SJCRH30 (cell line): ENCODE measurements at places on chromosomes 7 and 10. TPM values are rescaled to one million over a fixed set of nuclear protein-coding genes. Genes with fewer than 3 reads are reported as not detected.

Gene PRLHR
- not detected in 2 replicates for total RNA-seq

Gene CYP2C8
- not detected in 2 replicates for total RNA-seq

DNA sequence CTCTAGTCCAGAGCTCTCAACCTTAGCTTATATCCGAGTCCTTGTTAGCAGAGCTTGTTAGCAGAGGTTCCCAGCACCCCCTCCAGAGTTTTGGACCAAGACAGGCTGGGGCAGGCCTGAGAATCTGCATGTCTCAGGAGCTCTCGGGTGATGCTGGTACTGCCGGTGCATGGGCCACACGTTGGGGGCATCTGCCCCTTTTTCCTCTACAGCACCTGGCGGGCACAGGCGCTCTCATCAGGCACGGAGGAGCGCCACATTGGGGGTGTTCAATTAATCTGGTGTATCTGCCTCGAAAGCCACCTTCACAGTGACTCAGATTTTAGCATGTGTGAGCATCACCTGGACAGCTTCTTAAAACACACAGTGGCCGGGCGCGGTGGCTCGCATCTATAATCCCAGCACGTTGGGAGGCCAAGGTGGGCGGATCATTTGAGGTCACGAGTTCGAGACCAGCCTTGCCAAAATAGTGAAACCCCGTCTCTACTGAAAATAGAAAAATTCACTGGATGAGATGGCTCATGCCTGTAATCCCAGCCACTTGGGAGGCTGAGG lies 117.7 kb downstream of the ELFN1 start:
- H3K27ac ChIP-seq, result no peak overlapping the region
- no peak for DNase-seq
- H3K4me3 ChIP-seq, result no peak overlapping the region
- H3K27me3 ChIP-seq, result no peaks in the 10 kb centered on the region

Gene GHRHR
- total RNA-seq, result not detected in 2 replicates

DNA sequence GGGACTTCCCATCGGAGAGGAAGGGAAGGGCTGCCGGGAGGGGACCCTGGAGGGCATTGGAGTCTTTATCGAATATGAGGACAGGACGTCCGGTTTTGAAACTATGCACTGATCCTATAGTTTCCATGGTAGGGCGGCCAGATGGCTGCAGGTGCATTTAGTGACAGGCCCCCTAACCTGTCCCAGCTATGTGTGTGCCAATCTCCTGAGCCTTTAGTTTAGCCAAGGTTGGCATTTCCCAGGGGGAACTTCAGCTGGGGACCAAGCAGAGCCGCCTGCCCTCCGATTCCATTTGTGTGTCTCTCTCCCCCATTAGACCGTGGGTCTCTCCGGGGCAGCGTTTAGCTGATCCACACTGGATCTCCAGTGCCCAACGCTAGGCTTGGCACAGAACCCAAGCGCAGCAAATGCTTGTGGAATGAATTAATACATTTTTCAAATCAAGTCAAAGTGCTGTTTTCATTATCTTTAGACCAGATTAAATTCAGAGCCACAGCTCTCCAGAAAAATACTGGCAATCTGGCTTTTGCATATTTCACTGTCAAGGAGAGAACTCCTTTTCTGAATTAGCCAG lies 19.9 kb downstream of the TMEM270 start:
- peaks cover 34% of the 10 kb centered on the region for H3K27me3 ChIP-seq
- no peak overlapping the region for H3K4me3 ChIP-seq
- no peaks in the 10 kb centered on the region; the same call in 1 of the 2 replicates for H3K4me1 ChIP-seq
- no peak overlapping the region for H3K27ac ChIP-seq
- DNase-seq, result no peak

Gene BHLHA15
- not detected in 2 replicates for total RNA-seq

DNA sequence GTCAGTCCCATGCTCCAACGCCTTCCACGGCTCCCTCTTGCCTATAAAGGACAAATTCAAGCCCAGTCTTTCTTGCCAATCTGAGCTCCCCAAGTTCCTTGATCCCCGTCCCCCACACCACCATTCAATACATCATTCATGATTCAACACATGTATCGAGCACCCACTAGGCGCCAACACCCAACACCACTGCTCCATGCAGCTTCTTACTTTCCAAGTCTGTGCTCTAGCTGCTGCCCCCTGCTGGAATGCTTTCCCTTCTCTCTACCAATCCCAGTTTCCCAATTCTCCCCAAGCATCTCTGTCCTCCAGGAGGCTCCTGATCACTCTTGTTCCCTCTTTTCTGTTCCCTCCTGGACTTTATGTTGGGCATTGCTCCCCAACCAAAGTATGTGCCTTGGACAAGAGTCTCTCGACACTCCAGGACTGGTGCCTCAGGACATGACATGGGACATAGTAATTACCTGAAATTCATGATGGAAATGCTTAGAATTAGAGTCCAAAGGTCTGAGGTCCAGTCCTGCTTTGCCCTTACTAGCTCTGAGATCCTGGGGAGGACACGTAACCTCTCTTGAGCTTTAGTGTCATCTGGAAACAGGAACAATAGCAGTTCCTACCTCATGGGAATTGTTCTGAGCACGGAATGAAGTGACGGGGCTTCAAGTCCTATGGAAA lies 172.7 kb downstream of the NEURL1 start:
- H3K36me3 ChIP-seq, result no peaks in the 10 kb centered on the region
- no peak overlapping the region for H3K4me3 ChIP-seq
- peak; percentile 53 for DNase-seq
- no peak overlapping the region for H3K27ac ChIP-seq

- peak; percentile 21 for DNase-seq
- no peak overlapping the region for H3K27ac ChIP-seq
- H3K27me3 ChIP-seq, result no peaks in the 10 kb centered on the region
- H3K36me3 ChIP-seq, result no peaks in the 10 kb centered on the region
- no peak overlapping the region for H3K4me3 ChIP-seq
These were observed 283.0 kb downstream of the TCF7L2 start for GRCh38 chr10:113232928-113233511.

DNA sequence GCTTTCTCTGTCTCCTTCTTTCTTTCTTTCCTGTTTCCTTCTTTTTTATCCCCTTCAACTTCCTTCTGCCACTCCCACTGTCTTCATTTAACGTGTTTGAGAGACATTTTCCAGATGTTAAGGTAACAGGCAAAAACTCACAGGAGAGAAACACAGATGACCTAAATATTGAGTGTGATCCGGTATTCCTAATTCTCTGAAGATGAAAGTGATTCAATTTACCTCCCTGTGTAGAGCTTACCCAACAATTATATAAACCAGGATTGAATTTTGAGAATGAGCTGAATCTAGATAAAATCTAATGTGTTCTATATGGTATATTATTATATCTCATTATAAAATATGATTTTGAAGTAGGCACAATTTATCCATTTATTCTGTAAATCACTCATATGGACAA lies 46.5 kb upstream of the RSU1 start:
- H3K4me3 ChIP-seq, result no peak overlapping the region
- DNase-seq, result no peak
- H3K36me3 ChIP-seq, result no peaks in the 10 kb centered on the region

DNA sequence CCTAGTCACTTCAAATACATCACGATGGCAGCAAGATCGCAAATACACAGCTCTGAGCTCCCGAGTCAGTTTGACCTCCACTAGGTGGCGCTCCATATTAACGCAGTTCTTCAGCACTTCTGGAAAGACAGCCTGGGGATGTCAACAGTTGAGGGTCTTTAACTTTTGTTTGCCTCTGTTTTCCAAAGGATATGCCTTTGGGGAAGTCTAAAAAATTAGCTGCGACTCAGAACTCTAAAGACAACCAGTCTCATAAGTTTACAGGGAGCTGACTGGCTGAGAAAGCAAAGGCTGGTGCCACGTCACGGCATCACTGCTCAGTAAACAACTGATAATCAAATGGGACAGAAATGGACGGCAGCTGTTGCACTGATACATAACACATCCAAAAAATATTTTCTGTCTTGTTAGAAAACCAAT lies 458.8 kb downstream of the SORCS1 start:
- peaks cover 4% of the 10 kb centered on the region for H3K36me3 ChIP-seq
- H3K27ac ChIP-seq, result no peak overlapping the region
- H3K4me3 ChIP-seq, result no peak overlapping the region
- peak; percentile 92 for DNase-seq

DNA sequence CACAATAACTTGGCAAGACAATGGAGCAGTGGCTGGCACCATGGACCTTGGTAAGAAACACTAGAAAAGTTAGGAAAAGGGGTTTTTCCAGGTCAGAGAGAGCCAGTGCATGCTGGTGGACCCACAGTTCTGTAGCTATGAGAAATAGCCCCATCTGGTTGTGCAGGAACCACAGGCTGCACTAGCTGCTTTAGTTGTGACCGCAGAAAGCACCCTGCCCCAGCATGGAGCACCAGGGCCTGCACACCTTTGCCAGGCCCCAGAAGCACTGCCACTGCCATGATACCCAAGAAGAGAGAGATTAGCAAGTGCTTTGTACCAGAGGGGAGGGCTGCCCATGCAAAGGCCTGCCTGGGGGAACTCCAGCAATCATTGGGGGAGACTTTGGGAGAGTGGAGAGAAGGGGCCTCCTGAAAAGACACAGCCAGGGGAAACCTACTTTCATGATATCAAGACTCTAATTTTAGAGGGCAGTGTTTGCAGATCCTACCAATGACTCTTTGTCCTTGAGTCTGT lies 256.1 kb upstream of the C7orf33 start:
- H3K27me3 ChIP-seq, result peaks cover 31% of the 10 kb centered on the region

GRCh38 chr10:8416760-8417159 lies 362.3 kb downstream of the GATA3 start:
- H3K4me1 ChIP-seq, result no peaks in the 10 kb centered on the region
- no peak overlapping the region for H3K27ac ChIP-seq
- H3K27me3 ChIP-seq, result no peaks in the 10 kb centered on the region

- no peaks in the 10 kb centered on the region for H3K36me3 ChIP-seq
- no peak for DNase-seq
- H3K4me1 ChIP-seq, result no peaks in the 10 kb centered on the region
- H3K4me3 ChIP-seq, result no peak overlapping the region
- no peaks in the 10 kb centered on the region for H3K27me3 ChIP-seq
These were observed 155.8 kb downstream of the GPAM start for GRCh38 chr10:112027731-112028280.

Gene ZNF511
- 23.9 and 28.5 TPM in 2 replicates for total RNA-seq

GRCh38 chr10:2964632-2965296 lies 102.6 kb upstream of the PFKP start:
- H3K4me3 ChIP-seq, result no peak overlapping the region
- no peaks in the 10 kb centered on the region for H3K36me3 ChIP-seq
- no peak overlapping the region for H3K27ac ChIP-seq
- no peaks in the 10 kb centered on the region for H3K27me3 ChIP-seq
- peak; percentile 17 for DNase-seq

GRCh38 chr7:140696024-140696679 lies 356 bp upstream of the NDUFB2 start:
- H3K4me3 ChIP-seq, result peak overlapping the region; percentile 76
- H3K27ac ChIP-seq, result peak overlapping the region; percentile 73
- no peaks in the 10 kb centered on the region for H3K27me3 ChIP-seq
- no peaks in the 10 kb centered on the region; the same call in 1 of the 2 replicates for H3K36me3 ChIP-seq
- no peaks in the 10 kb centered on the region for H3K4me1 ChIP-seq

DNA sequence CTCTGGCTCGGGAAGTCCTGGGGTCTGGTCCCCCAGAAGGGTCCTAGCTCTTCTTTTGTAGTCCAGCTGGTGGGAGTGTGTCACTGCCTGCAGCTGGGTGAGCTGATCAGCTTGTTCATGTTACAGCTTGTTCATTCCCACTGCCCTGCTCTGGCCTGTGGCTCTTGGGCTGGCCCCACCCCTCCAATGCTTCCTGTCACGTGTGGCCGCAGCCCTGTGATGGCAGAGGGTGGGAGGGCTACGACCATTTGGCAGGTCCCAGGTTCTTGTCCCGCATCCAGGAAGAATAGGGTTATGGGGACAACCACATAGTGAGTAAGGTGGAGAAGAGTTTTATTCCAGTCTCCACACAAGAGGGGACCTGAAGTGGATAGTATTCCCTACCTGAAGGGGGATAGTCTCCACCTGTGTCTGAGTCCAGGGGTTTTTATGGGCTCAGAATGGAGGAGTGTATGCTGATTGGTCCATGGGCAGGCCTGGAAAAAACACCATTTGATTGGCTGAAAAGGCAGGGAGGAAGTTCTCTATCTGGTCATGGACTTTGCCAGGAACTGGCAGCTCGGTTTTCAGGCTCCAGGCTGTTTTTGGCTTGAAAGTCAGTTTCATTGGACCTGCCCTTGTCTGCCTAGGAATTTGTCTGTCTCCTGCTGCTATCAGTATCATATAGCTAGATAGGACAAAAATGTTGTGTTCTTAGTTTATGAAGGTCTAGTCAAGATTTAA lies 13.1 kb downstream of the SDHAF3 start:
- H3K4me1 ChIP-seq, result no peaks in the 10 kb centered on the region

Gene PRPS1L1
- total RNA-seq, result not detected in 2 replicates

DNA sequence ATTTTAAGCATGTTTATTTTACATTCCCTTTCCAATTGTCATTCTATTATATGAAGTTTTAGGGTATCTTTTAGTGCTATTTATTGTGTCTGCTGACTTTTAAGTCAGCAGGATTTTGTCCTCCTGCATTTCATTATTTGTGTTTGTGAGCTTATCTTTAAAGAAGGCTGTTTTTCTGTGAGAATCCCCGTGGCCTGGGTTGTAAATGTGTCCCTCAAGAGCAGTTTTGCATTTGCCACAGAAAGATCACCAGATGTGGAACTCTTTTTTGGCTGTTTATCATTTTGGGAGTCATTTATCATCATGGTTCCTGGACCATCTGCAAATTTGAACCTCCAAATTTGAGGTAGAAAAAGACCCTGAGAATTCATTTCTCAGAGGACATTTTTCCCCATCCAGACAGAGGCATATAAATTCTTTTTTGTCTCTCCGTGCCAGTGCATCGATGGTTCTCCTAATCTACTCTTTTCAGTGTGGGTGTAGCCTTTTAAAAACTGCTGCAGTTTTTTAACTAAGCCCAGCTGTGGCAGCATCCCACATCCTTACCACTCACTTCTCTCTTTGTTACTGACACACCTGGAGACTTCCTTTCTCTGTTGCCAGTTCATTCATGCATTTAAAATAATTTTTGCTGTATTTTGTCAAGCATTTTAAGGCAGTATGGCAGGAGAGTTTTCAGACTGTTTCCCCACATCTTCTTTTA lies 20.1 kb upstream of the MTURN start:
- H3K27ac ChIP-seq, result no peak overlapping the region
- H3K4me3 ChIP-seq, result no peak overlapping the region
- no peak for DNase-seq
- H3K36me3 ChIP-seq, result no peaks in the 10 kb centered on the region

Gene BICC1
- total RNA-seq, result 13.0 and 15.1 TPM in 2 replicates

DNA sequence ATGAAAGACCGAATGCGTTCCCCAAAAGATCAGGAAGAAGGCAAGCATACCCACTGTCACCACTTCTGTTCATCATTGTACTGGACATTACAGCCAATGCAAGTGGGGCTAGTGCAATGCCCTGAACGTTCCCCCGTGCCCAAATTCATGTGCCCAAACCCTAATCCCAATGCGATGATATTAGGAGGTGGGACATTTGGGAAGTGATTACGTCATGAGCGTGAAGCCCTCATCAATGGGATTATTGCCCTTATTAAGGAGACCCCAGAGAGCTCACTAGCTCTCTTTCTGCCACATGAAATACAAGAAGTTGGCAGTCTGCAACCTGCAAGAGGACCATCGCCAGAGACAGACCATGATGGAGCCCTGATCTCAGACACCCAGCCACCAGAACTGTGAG lies 511.4 kb upstream of the TPK1 start:
- H3K4me1 ChIP-seq, result no peaks in the 10 kb centered on the region
- no peaks in the 10 kb centered on the region for H3K27me3 ChIP-seq
- H3K4me3 ChIP-seq, result no peak overlapping the region
- no peak overlapping the region for H3K27ac ChIP-seq
- DNase-seq, result no peak

Gene CRHR2
- total RNA-seq, result not detected in 2 replicates

Gene CDHR1
- total RNA-seq, result 0.10 TPM in 1 of 2 replicates, not detected in the other
